A549 treated with CORT108297 at 1 μM for 4 hours (cell line): ENCODE measurements at places on chromosomes 13 and 19. TPM values are rescaled to one million over a fixed set of nuclear protein-coding genes. Genes with fewer than 3 reads are reported as not detected.

LGI4 gene
- total RNA-seq = 0.08 to 0.22 TPM (median 0.16 TPM) in 5 replicates

ZNF560 gene
- total RNA-seq = not detected in 5 replicates

ZNF579 gene
- 15.7 to 31.2 TPM (median 28.5 TPM) in 5 replicates for total RNA-seq

ZSCAN22 gene
- 2.4 to 2.7 TPM (median 2.6 TPM) in 5 replicates for total RNA-seq

IGLON5 gene
- 0.02 to 0.05 TPM (median 0.03 TPM) in 4 of 5 replicates, not detected in the other for total RNA-seq

KLK3 gene
- total RNA-seq = not detected in 5 replicates

VASP gene
- 120 to 159 TPM (median 139 TPM) in 5 replicates for total RNA-seq

SLC44A2 gene
- 5.8 to 9.3 TPM (median 6.8 TPM) in 5 replicates for total RNA-seq

ARRDC5 gene
- total RNA-seq = not detected in 5 replicates

LAIR2 gene
- total RNA-seq = not detected in 5 replicates

NLRP9 gene
- not detected in 5 replicates for total RNA-seq

ZNF256 gene
- 0.97 to 1.3 TPM (median 1.1 TPM) in 5 replicates for total RNA-seq

KLK11 gene
- total RNA-seq = 0.07 TPM in 1 of 5 replicates, not detected in the others

CBLC gene
- total RNA-seq = not detected in 5 replicates

SMAD9 gene
- 0.08 to 0.30 TPM (median 0.12 TPM) in 5 replicates for total RNA-seq

ZNF681 gene
- not detected in 5 replicates for total RNA-seq

YJU2 gene
- total RNA-seq = 19.9 to 21.8 TPM (median 20.5 TPM) in 5 replicates

PSPC1 gene
- 40.6 to 43.7 TPM (median 42.7 TPM) in 5 replicates for total RNA-seq

EGLN2 gene
- total RNA-seq = 66.7 to 94.6 TPM (median 91.9 TPM) in 5 replicates

DIRAS1 gene
- 3.1 to 4.8 TPM (median 4.2 TPM) in 5 replicates for total RNA-seq

TNNT1 gene
- total RNA-seq = 114 to 145 TPM (median 137 TPM) in 5 replicates

TUBA3C gene
- total RNA-seq = not detected in 5 replicates
